ENCODE measurements at places on chromosomes 16 and 17.
A peak's percentile ranks its signal among the peaks of the same experiment; 100 is the strongest.

GRCh38 chr16:81462683-81463082 is 18.1 kb downstream of the CMIP start:
- no peak for DNase-seq

- peak; percentile 65 for DNase-seq
Observed at GRCh38 chr17:1989135-1989534, 36.0 kb downstream of the RTN4RL1 start.

- DNase-seq = no peak
Observed at GRCh38 chr17:81066072-81066471, 31.1 kb downstream of the BAIAP2 start.

- DNase-seq = no peak
Observed at GRCh38 chr17:46979147-46979863, at the start of gene RPRML. Gene RPRML, minus strand, starts transcription at chr17:46979253. Its CDS starts 246 bp downstream, at chr17:46979007.
